NCI-H1436 (cell line): ENCODE measurements at places on chromosomes 1 and 21.

- no peak for DNase-seq
These were observed 28.3 kb downstream of the GPR157 start for GRCh38 chr1:9100471-9101043.

DNA sequence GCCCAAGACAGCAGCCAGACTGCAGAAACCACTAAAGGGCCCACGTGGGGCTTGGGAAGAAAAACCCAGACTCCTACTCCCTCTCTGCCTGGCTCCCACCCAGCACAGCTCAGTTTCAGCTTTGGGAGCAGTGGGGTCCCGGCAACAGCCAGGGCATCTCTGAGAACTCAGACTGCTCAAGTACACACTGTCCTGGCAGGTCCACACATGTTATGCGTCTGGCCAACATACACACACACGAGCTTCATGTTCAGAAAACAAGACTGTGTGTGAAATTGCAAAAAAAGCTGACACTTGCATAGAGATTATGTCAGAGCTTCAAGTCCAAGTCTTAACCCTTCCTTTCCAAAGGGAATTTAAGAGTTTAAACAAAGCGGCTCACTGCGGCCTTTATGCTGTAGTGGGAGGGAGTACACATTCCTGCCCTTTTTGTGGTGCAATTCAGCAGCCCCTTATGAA is 136.6 kb upstream of the CD34 start:
- no peak for DNase-seq

DNA sequence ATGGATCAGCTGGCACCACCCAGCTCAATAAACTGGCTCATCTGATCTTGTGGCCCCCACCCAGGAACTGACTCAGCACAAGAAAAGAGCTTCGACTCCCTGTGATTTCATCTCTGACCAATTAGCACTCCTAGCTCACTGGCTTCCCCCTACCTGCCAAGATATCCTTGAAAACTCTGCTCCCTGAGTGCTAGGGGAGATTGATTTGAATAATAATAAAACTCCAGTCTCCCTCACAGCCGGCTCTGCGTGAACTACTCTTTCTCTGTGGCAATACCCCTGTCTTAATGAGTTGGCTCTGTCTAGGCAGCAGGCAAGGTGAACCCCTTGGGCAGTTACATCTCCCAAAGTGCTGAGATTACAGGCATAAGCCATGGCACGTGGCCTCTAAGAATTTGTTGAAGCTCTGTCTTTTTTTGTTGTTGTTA is 11.8 kb upstream of the RHBDL2 start:
- no peak for DNase-seq

GRCh38 chr1:18941221-18942141 is 15.0 kb downstream of the IFFO2 start:
- no peak for DNase-seq

DNA sequence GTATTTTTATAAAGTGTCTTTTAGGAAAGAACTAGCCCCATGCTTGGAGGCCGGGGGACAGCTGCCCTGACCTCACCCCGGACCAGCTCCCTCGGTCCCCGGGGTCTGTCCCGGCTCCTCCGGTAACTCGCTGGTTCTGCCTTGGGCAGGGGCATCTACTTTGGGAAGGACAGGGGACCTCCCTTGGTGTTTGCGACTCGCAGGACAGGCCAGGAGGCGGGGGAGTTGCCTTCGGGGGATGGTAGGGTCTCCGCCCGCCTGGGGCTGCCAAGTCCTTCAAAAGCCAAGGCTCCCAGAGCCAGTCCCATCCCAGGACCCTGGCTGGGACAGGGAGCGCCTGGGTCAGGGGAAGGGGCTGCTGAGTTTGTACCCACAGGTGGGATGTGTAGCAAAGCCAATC is 157.9 kb downstream of the PEX14 start:
- no peak for DNase-seq

- no peak for DNase-seq
These were observed 5.8 kb downstream of the SERINC2 start for GRCh38 chr1:31418626-31419323.

DNA sequence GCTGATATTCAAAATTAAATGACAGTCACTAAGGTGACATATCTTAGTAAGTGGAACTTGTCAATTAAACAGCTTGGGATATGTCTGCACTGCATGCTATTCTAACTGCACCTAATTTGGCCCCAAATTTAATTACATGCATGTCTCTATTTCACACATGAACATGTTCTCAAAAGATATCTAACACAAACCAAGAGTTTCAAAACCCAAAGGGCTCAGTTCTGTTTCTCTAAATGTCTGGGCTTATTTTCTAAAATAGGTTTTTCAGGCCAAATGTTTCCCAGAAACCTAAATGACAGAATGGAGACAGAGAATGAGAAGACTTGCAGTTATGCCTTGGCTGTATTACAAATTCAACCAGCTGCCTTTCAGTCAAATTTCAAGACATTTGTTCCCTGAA is 11.3 kb downstream of the RAB29 start:
- no peak for DNase-seq

GRCh38 chr1:211200311-211200710 is 58.9 kb upstream of the RCOR3 start:
- no peak for DNase-seq

DNA sequence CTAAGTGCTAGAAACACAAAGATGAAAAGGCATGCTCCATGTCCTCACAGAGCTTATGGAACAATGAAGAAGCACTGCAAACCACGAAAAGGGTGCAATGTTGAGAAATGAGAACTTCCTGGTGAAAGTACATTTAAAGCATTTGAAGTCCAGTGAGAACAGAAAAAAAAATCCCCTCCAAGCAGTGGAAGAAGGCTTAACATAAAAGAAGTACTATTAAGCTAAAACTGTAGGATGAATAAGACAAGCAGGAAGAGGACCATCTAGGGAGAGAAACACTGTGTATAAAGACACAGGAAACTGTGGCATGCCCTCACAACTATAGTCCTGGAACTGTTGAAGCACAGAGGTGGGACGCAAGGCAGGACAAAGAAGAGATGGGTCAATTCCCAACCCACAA is 10.0 kb downstream of the TP53BP2 start:
- no peak for DNase-seq

DNA sequence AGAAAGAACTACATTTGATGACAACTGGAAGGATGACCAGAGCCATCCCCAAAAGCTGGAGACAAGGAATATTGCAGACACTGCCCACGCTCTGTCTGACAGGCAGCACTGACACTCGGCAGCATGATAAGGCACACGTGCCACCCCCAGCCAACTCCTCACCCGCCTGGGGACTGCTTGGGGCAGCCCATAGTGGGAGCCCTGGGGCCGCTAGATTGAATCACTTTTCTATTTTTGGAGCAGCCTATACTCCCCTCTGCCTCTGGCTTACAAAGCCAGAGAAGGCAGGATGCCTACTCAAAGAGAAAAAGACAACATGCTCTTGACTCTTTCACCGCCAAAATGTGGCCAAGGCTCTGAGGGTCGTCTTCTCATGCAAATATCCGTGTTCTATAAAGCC is 1.3 kb downstream of the SMG5 start:
- DNase-seq: no peak
